ENCODE measurements at places on chromosomes 4 and X.

DNA sequence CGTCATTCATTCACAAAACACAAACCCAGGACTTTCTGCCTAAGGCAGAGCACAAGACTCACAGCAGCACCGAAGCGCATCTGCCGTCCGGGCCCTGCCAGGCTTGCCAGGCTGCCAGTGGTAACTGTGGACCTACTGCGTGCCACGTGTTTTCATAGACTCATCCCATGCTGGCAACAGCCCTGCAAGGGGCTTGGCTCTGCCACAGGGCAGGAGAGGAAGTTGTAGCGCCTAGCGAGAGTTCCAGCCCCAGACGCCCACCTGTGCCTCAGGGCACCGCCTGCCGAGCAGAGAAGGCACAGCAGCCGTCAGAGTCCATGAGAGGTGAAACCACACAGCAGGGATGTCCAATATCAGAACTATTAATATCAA, 18.9 kb upstream of the MRFAP1 start:
- DNase-seq, result no peak

DNA sequence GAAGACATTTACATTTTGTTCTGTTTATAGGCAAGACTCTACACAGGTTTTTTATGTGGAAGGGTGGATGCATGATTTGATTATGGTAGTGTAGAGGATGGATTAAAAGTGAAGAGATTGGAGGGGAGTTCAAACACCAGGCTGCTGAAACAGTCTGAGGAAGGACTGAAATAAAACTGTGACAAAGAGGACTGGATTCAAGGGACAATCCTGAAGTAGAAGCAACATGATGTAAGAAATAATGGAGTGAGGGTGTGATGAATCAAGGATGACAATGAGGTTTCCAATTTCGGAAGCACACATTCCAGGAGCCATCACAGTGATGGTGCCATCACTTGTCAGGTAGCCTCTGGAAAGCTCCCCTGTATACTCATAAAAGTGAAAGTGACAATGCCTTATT, 103.5 kb downstream of the SYNPO2 start:
- DNase-seq, result no peak

DNA sequence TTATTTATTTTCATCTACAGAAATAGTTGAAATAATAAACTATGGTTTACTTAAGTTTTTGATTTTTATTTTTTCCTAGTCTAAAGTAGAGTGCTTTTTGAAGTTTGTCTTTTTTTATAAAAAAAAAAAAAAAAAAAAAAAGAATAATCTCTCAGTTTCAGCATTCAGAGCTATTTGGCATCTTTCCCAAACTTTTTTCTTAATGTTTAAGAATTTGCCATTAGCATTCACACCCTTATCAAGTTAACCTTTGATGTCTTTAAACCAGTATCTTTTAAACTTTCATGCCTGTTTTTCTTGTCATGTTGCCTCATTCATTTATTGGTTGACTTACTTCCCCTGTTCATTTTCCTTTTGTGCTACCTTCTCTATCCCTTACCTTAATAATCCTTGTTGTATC, 60.9 kb upstream of the FHDC1 start:
- DNase-seq, result no peak

DNA sequence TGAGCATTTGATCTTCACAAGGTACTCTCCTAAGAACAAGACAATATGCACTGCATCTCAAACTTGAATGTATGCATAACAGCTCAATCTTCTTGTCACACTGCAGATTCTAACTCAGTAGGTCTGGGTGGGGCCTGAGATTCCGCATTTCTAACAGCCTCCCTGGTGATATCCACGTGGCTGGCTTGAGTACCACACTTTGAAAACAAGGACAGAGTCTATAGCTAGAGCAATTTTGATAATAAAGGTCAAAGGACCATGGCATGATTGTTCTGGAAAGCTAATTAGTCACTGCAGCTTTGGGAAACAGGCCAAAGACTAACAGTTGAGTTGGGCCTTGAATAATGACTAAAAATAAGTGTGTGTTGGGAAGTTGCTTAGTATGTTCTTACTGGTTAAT, 213.3 kb downstream of the GBA3 start:
- DNase-seq, result no peak

DNA sequence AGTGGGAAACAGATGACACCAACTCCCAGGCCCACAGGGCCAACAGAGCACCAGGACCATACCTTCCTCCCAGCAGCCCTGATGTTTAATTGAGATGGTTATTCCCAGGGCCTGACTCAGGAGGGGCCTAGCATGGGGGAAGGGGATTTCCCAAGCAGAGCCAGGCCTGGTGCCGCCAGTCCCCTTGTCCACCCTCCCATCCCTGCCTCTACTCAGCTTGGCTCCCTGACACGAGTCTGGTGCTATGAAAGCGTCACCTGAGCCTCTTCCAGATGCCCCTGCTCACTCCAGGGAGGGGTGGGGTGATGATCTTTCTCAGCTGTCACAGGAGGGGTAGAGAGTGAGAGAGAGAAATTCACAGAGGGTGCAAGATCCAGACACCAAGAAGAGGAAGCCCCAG, 72.7 kb downstream of the EFNB1 start:
- DNase-seq, result no peak

DNA sequence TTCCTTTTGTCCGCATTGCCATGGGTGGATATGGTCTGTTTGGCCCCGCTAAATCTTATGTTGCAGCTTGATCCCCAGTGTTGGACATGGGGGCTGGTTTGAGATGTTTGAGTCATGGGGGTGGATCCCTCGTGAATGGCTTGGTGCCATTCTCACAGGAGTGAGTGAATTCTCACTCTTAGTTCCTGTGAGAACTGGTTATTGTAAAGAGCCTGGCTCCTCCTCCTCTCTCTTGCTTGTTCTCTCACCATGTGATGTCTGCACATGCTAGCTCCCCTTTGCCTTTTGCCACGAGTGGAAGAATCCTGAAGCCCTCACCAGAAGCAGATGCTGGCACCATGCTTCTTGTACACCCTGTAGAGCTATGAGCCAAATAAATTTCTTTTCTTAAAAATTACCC, 22.6 kb upstream of the STBD1 start:
- DNase-seq, result no peak

- DNase-seq, result no peak
These were observed 313.4 kb downstream of the LDB2 start for GRCh38 chr4:16585053-16585452.

DNA sequence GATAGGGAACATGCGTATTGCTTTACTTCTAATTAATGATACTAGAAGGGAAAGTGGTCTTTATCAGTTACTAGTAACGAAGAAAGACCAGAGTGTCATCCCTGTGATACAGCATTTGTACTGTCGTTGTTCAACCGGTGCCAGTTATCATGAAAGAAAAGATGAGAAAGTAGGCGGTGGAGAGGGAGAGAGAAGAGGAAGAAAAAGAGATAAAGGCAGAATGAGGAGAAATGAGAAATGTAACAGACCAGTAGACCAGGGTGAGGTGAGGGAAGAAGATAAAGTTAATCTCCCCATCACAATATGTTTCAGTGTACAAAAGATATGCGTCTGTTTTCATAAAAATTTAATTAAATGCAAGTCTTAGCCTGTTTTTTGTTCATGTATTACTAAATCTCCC, 135.2 kb upstream of the HPGD start:
- DNase-seq, result no peak

DNA sequence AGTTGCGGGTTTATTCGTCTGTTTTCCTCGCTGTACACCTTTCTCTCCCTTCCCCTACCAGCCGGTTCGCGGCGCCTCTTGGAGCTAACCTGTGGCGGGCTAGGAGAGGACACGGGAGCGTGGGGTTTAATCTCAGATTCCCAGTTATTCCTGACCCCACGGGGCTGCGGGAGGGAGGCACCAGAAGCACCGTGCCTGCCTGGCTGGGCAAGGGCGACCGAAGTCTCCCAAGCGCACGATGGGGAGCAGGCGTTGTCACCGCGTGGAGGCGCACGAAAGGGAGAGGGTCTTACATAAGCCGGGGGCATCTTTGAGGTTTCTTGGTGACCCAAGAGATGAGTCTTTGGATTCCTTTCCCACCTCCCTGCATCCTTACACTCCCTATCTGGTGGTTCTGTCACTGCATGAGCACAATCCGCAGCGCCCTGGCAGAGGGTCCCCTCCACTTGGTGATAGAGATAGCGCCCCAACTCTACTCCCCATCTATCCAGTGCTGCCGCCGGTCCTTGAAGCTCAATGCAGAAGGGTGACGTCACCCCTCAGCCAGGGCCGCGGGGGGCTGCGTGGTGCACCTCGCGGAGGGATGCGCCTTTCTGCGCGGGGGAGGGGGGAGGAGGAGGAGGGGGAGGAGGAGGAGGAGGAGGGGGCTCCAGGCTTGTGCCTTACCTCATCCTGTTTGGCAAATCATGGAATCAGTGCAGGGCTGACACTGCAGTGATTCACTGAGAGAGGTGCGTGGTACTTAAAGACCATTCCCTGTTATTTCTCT, 793 bp downstream of the TSPAN7 start:
- DNase-seq, result no peak

- no peak for DNase-seq
These were observed 10.8 kb upstream of the GUCY1B1 start for GRCh38 chr4:155748039-155748438.

- DNase-seq, result no peak
These were observed 65.6 kb downstream of the OR13H1 start for GRCh38 chrX:131609480-131609879.

DNA sequence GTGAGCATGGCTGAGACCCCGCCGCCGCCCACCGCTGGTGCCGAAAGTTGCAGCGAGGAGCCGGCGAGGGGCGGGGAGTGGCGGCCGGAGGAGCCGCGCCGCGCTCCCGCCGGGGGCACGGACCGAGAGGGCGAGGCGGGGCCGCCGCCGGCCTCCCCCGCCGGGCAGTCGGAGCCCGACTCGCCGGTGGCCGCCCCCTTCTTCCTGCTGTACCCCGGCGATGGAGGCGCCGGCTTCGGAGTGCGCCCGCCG, 16.5 kb downstream of the UTP3 start:
- no peak for DNase-seq

GRCh38 chrX:15404401-15405096, 20.3 kb upstream of the VEGFD start:
- no peak for DNase-seq

GRCh38 chr4:25913056-25913850, 767 bp upstream of the SMIM20 start:
- no peak for DNase-seq

DNA sequence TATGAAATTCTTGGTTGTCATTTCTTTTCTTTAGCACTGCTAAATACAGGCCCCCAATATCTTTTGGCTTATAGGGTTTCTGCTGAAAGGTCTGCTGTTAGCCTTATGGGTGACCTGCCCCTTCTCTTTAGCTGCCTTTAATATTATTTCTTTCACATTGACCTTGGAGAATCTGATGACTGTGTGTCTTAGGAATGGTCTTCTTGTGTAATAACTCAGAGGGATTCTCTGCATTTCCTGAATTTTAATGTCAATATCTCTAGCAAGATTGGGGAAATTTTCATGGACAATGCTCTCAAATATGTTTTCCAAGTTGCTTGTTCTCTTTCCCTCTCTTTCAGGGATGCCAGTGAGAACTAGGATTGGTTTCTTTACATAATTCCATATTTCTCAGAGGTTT, 292.4 kb downstream of the SLC7A11 start:
- DNase-seq, result no peak

DNA sequence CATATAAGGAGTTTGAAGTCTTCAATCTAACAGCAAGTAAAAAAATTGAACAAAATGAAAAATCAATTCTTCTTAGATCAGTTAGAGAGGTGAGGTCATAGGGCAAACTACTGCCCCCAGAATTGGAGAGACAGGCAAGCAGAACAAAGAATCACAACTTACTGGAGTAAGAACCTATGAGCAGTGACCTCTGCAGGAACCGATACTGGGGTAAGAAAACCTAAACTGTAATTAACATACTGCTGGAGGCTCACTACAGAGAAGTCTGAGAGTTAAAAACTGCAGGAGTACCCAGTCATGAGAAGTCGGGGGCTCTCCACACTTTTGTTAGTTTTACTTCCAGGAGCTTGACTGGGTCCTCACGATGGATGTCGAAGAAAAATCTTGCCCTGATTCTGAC, 16.0 kb downstream of the CLDN22 start:
- DNase-seq, result no peak

GRCh38 chr4:98261405-98262291, 464 bp downstream of the RAP1GDS1 start:
- DNase-seq, result no peak

DNA sequence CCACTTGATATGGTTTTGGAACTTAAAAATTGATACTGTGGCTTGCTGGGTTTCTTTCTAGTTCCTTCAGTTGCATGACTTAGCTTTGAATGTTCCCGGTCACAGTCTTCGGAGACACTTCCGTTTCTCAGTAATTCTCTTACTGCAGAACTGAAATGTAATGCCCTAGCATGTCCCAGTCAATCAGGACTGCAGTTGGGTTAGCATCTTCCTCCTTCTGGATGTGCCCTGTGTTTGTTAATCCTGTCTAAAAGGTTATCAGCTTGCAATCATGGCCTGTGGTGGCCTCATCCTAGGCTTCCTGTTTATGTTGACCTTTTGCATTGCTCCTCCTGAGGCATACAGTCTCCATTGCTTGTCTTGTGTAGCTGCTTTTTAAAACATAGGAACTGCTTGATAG, 275.9 kb downstream of the ARHGAP10 start:
- DNase-seq, result no peak

- DNase-seq, result no peak
These were observed 57.6 kb upstream of the PRDM8 start for GRCh38 chr4:80139671-80140070.

- DNase-seq, result no peak
These were observed 245.0 kb upstream of the GEMIN8 start for GRCh38 chrX:14274691-14275090.

DNA sequence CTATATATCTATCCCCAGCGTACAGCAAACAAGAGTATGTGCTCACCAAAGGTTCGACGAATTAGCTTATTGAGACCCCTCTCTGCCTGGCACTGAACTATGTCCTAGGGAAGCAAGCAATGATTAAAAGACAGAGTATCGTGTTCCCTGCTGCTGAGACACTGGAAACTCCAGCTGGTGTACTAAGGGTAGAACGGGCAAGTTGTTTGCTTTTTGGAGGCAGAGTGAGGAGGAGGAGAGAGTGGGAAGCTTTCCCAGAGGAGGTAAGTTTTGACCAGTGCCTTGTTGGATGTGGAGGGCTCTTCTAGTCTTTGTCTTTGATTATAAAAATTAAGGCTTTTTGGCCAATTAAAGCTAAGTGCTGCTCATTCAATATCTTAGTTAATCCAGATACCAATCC, 61.7 kb downstream of the PJA1 start:
- DNase-seq, result no peak

DNA sequence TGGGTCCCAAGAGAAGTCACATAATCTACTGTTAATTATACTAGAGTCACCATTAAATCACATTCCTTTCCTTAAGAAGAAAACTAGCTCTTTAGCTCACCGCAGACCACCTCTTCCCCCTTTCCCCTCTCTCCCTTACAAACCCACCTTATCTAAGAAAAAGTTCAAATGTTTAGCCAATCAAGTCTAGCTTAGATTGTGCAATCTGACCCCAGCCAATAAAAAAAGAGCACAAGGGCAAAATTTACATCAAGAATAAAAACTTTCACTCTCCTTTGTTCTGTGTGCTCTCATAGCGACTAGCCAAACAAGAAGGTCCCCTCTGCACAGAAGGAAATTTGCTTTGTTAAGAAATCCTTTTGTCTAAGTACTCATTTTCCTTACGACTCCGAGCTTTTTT, 76.3 kb downstream of the TMEM156 start:
- no peak for DNase-seq

- no peak for DNase-seq
These were observed 52.6 kb downstream of the ZFYVE28 start for GRCh38 chr4:2365913-2366210.
